ENCODE measurements at places on chromosomes 6 and 20.

DNA sequence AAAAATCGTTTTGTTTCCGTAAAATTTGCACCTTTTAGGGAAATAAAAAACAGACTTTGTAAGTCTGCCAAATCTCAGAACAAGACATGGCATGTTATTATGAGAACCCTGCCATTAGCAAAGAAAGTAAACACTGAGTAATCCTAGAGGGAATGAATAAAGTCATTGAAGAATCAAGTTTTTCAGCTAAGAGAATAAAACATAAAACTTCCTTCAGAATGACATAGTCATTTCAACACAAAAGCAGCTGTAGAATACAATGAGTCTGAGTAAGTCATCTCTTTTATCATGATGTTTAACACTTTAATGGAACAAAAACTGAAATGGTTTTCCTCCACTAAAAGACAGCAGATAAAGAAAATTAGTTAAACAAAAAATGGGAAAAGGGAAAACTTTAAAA, 10.3 kb upstream of the DST start:
- DNase-seq: no peak

DNA sequence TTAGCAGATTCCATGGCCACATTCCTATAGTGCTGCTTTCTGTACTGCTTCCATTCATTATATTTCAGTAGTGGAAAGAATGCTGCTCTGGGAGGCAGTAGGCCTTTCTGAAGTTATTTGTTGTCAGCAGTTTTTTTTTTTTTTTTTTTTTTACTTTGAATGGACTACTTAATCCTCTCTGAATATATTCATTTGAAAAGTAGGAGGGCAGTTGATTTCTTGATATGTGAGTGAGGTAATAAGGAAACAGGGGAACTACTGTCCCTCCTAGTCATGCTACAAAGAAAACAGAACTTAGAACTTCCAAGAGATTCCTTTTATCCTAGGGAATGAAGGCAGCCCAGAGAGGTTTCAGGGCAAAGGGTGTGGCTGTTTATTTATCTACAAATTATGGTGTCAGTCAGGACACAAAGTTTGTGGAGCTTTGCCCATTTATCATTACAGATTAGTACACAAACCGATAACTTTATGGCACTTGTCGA, 155.9 kb downstream of the JARID2 start:
- DNase-seq: no peak

DNA sequence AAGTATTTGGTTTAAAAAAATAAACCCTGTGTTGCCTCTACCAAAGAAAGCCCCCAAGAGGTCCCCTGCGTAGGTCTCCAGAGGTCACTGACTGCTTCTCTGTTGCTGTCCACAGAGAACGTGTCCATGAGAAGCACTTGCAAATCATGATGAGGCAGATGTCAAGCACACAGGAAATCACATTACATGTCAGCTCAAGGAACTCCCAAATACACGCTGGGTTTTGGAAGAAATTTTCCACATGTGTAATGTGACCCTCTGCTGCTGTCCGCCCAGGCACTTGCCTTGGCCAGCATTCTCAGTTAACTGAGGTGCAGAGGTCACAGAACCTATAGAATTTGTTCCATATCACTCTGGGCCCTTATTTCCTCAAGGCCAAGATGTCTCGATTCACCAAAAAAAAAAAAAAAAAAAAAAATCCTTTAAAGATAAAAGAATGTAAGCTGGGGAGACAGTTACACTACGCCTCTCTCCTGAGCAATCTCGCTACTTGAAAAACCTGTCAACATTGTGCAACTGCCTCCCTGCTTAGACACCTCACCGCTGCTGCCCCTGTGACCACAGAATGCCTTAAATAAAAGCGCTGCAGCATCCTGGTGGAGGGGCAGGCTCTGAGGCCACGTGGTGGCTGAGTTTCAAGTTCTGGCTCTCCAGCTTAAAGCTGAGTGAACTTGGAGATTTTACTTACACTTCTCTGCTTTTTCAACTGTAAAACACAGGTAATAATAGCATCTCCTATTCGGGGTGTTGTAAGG, 42.3 kb downstream of the SLC22A23 start:
- DNase-seq: no peak

DNA sequence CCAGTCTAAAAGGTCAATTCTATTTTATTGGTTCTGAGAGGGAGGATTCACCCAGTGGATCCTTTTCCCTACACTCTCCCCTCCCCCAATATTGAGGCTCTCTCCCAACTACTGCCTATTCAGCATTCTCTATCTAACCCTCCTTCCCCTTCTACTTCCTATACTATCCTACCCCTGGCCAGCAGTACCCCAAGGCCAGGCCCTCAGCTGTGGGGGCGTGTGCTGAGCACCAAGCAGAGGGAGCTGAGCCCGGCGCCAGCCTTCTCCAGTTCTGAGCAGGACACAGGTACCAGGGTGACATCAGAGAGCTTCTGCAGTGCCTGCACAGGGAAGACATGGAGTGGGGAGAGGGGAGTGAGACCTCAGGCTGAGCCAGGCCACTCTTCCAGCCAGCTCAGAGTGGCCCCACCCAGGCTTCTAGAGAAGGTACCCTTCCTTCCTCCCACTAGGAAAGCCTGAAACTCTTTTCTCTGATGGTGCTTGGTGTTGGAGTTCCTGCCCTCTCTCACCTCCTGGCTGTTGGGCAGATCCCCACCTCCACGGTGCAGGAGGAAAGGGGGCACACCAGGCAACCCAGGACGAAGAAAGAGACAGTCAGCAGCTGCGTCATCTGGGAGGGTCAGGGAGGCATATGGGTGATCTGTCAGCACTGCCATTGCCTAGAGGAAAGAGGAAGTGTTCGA, 1.9 kb downstream of the DDAH2 start:
- no peak for DNase-seq

All from stimulated activated CD4-positive, alpha-beta T cell treated with anti-CD3 and anti-CD28 coated beads, TNF-alpha, amount 100 ng/mL, for 24 hours (primary cell).